Naive B cell (primary cell): ENCODE measurements at places on chromosomes 2 and 18.

DNA sequence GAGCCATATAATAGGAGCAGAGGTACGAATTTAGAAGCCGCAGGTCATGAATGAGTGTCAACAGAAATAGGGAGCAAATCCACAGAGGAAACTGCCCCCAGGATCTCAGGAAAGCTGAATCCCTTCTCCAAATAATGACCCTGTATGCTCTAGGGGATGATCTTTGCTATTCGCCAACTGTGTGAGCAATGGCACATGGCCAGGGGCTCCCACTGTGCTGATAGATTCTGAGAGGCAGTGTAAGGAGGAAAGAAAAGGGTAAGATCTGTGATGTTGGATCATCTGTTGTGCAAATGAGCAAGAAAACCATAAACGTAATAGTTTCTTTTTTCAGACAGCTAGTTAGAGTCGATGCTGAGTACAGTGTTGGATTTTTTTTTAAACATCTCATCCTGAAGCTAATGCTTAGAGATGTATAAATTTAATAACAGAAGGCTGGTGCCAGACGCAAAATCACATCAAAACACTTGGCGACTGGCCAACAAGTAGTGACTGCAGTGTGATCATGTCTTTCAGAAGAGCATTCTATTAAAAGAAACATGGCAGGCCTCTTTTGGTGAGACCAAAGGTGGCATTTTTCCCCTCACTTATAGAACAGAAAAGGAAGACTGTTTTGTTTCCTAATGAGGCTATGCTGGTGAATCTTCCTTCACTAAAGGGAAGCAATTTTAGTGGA, 77.4 kb downstream of the ABCA12 start:
- DNase-seq, result no peak

GRCh38 chr2:45436456-45436855, 174.6 kb downstream of the SRBD1 start:
- no peak for DNase-seq

- DNase-seq, result no peak
These were observed 42.0 kb downstream of the DTNA start for GRCh38 chr18:34752056-34752455.

- no peak for DNase-seq
These were observed 79.5 kb downstream of the FAM161A start for GRCh38 chr2:61774351-61774750.

DNA sequence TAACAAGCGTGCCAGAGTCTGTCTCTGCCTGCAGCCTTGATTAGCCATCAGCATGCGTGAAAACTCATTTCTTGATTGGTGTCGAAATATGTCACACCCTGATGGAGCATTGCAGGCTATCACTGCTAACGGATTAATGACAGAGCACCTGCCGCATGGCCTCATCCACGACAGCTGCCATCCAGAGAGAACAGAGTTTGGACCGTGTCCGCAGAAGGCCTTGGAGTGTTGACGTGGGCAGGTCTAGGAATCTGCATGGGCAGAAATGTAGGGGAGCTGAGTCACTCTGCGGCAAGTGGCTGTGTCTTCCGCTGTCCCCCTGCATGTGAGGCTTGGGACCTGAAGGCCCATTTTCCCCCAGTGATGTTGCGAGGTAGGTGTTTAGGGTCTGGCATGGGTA, 43.0 kb downstream of the KLHL29 start:
- DNase-seq, result no peak

GRCh38 chr18:74929110-74929509, 279.8 kb downstream of the PTGR3 start:
- no peak for DNase-seq

- DNase-seq, result no peak
These were observed 14.6 kb downstream of the STRADB start for GRCh38 chr2:201466050-201466675.

GRCh38 chr2:207467716-207468347, 61.9 kb upstream of the CREB1 start:
- DNase-seq, result no peak

DNA sequence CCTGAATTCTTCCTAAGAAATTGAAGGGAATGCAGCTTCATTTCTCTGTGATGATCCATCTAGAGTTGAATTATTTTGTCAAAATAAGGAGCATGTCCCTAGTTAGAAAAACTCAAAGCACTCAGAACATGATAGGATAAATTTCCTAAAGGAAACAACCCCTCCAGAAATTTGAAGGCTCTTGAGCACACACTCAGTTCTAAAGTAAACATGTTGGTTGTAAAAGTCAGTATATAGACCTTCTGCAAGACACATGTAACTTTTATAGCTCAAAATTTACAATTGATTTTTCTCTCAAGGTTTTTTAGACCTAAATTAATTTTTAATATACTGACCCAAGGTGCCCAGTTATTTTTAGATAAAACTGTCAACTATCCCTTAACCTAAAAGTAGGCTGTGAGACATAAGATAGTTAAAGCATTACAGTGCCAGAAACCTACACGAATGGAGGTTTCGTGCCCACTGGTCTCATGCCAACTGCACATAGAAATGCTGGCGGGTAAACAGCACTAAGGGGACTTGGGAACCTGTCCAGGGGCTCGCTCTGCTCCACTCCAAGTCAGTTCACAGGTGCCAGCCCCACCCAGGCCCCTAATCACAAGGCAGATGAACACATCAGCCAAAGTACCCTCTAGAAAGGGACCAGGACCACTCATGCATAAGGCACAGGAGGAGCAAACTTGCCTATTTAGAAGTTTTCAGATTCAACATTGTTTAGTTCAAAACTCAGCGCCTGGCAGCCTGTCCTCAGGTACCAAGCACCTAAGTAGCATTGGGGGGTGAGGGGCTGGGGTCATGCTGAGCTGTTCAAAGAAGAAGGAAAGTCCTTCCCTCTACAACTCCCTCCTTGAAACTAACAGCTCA, 106.5 kb downstream of the SMC6 start:
- DNase-seq, result no peak

GRCh38 chr2:192159208-192159607, 35.5 kb downstream of the TMEFF2 start:
- DNase-seq, result no peak

- DNase-seq, result no peak
These were observed 46.4 kb upstream of the MRPL33 start for GRCh38 chr2:27724905-27725701.

DNA sequence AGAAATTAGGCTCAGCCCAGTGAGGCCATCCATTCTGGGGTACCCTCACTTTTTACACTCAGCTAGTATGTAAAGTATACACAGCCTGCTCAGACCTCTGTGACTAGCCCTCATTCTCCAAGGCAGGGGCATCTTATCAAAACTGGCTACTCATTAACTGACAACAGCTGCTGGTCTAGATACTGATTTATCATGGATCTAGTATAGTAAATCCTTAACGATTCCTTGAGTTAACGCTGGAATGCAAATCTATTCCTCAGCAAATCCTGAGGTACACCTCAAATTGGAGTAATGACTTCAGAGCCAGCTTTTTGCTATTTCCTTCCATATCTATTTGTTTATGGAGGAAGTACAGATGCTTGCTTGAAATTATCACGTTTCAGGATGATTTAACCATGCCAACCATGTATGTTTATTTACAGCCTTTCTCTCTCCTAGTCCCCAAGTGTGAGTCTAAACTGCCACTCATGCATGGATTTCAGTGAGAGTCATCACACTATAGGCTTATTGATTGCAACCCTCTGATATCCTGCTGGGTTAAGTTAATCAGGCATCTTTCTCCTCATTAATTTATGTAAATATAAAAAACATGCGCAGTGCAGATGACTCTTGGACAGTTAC, 70.2 kb upstream of the DOK6 start:
- DNase-seq, result no peak

DNA sequence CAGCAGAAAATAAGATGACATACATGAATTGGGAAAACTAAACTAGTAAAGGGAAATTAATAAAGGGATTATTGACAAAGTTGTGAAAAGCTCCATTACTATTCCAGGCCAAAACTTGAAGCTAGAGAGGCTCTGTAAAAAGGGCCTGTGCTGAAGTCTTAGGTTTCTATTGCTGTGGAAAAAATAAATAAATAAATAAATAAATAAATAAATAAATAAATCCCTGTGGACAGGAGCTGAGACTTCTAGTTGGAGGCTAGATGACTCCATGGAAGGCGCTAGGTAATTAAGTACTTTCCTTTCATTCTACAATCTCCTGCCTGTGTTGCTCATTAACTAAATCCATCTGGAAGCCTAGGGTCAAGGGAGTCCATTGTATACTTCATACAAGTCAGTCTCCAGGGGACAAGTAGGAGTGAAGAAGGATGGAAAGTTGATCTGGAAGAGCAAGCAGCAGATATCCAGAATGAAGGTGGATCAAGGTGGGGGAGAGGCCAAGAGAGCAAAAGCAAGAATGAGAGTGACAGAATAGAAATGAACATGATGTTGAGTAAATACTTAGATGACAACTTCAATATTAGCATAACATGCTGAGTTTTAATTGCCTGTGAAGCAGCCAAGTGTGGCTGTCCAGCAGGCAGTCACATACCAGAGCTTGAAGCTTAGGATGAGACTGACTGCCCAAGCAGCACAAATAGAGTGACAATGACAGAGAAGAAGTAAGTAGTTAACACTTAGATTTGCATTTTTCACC, 26.2 kb upstream of the CCNT2 start:
- DNase-seq, result no peak

- DNase-seq, result no peak
These were observed 199.7 kb downstream of the ADCYAP1 start for GRCh38 chr18:1104181-1104881.

- DNase-seq, result no peak
These were observed 39.7 kb downstream of the ANXA4 start for GRCh38 chr2:69781321-69782248.

DNA sequence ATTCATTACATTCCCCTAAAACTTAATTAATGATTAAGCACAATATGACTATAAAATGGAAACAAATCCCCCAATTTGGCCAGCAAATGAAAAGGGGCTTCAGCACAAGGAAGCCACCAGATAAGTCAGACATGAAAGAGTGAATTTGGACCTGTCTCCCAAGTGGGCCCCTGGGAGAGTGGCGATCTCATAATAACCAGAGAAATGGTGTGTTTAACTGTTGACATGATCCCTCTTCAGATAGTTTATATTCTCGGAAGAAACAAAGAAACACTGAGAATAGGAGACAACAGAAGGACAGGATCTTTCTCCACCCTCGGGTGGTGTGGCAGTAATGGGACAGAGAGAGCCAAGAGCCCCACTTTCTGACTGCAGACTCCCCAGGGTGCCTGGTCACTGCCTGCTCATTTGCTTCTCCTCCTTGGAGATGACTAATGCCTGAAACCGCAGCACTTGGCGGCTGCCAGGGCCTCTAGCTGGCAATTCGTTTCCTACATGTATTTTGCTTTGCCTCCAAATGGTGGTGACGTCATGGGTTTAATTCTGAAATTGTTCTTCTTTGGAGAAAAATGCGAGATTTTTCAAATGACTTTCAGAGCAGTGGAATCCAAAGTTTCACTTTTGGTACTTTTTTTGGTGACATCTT, 46.4 kb upstream of the SPP2 start:
- no peak for DNase-seq

DNA sequence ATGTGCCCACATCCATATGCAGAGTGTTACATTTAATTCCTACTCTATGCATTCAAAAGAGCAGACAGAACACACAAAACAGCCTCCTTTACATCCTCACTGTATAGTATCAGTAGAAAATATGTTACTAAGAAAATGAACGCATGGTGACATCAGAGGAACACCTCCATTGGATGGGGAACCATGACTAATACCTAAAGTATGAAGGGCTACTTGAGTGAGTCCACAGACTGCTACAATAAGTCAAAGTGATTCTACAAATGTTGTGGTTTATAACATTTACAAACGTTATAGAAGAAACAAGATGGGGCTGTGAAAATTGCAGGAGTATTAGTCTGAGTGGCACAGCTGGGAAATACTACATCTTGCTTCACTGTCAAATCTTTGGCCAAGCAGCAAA, 1830.9 kb upstream of the PIK3C3 start:
- no peak for DNase-seq

- DNase-seq, result no peak
These were observed 306.2 kb downstream of the KIAA1328 start for GRCh38 chr18:37135177-37135576.

DNA sequence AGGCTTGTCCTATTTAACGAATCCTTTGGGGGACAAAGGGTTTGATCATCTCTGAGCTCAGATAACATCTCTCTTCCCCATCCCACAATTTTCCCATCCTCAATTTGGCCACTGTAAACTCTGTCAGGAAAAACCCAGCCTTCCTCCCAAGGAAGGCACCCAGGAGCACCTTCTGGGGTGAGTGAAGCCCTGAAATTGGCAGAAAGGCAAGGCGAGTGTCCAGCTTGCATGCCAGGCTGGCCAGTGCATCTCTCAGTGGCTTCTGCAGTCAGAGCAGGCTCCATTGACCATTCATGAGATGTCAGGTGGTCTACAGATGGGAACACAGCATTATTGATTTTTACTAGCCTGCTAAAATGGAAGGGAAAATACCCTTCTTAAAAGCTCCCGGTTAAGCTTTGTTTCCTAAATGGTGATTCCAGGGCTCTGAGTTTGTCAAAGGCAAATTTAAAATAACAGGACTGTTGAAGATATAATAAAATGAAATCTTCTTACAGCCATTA, 83.2 kb upstream of the BOD1L2 start:
- no peak for DNase-seq
